CD4-positive, alpha-beta T cell treated with Interleukin-4 for 4 hours (primary cell): ENCODE measurements at places on chromosomes 6 and 20.

GRCh38 chr6:17476511-17476910 lies 83.1 kb downstream of the CAP2 start:
- no peak for DNase-seq

GRCh38 chr6:111803804-111804203 lies 69.4 kb downstream of the FYN start:
- DNase-seq: no peak

- DNase-seq: peak; percentile 85
Measured at GRCh38 chr6:166419286-166419685, 36.5 kb upstream of the MPC1 start.

DNA sequence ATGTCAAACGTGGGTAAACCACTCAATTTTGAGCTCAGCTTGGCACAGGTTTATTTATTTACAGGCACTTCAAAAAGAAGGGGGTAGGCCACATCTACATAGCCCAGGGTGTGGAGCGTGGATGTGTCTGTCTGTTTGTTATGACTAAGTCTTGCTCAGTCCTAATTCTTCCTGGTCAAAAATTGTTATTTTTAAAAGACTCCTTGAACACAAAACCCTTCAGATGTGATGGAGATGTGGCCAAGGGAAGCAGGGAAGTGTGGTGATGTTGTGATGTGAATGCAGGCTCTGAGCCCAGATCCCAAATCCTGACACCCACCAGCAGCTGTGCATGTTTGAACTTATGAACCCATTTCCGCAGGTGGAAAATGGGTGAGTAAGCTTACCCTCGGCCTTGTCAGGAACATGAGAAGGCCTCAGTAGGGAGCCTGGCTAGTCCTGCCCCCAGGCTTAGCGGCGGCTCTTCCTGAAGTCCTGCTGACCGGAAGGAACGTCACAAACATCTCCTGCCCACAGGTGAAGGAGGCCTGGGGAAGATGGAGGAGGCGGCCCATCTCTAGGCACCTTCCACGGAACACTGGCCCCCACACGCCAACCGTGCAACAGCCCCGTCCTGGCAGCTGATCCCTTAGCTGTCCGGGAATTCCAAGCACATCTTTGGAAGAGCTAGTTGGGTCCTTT lies 119.7 kb downstream of the MYLK4 start:
- no peak for DNase-seq

DNA sequence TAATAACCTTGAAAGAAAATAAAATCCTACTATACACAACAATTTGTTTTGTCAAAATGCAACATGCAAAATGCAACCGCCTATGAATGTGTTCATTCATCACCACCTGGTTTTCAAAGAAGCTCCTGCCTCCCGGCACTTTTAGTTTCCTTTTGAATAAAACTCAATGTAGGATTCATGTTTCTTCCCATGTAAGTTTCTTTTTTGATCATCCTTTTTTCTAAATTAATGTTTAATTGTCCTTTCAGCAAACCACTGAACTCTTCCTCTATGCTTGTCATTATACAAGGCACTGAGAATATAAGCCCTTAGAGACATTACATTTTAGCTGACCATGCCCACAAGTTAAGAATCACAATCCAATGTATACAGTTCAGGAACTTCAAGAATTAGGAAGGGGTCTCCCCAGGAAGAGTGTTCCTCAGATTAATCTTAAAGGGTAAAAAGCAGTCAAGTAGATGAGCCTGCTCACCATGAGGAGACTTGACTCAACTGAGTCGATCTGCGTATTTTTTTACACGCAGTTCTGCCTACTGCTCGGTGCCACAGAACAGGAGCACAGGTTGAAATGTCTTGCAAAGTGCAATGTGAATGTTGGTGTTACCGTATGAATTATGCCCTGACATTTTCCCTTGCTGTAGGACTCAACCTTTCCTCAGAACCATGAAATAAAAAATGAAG lies 7.2 kb upstream of the THEMIS start:
- DNase-seq: peak; percentile 53

DNA sequence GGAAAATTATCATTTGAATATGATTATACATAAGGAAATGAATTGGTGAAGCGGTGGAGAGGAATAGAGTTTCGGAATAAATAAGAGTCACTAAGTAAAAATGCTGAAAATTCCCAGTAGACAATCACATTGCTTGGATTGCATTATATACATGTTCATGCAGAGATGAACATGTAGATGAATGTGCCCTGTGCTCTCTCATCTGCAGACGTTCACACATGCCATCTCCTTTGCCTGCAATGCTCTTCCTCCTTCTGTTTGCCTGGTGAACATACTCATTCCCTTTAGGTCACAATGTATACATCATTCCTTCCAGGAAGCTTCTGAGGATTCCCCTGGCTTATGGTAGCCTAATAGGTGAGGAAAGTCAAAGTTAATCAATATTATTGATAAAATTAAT lies 17.9 kb downstream of the DCDC2 start:
- DNase-seq: no peak

- no peak for DNase-seq
Measured at GRCh38 chr6:13531956-13532355, 42.4 kb upstream of the SIRT5 start.

DNA sequence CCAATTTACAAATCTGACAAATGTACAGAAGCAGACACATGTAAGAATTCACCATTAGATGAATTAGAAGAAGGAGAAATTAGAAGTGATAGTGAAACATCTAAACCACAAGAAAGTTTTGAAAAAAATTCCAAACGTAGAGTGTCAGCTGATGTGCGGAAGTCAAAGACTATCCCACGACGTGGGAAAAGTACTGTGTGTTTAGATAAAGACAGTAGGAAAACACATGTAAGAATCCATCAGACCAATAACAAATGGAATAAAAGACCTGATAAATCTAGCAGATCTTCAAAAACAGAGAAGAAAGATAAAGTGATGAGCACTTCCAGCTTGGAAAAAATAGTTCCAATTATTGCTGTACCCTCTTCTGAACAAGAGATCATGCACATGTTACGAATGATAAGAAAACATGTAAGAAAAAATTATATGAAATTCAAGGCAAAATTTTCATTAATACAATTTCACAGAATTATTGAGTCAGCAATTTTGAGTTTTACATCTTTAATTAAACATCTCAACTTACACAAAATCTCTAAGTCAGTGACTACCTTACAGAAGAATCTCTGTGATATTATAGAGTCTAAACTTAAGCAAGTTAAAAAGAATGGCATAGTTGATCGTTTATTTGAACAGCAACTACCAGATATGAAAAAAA lies 28.1 kb upstream of the GJA10 start:
- no peak for DNase-seq

- DNase-seq: no peak
Measured at GRCh38 chr6:77448546-77448945, 14.7 kb downstream of the HTR1B start.

DNA sequence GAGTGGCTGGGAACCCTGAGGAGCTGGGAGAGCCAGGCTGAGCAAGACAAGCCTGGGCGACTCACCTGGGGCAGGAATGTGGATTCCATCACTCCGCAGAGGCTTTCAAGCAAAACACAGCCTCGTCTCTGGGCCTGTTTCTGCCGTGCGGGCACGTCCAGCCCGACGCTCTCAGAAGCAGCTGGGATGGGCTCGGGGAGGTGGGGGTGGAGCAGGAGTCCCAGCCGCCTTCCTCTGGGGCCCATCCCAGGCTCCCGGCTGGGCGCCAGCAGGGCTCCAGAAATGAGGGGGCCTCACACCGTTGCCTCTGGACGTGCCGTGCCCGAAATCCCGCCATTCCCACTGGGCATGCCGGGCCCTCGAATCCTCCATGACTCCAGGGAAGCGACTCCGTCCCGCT lies 8.7 kb upstream of the RPS21 start:
- DNase-seq: no peak

GRCh38 chr6:139883776-139884175 lies 509.3 kb upstream of the CITED2 start:
- DNase-seq: no peak

DNA sequence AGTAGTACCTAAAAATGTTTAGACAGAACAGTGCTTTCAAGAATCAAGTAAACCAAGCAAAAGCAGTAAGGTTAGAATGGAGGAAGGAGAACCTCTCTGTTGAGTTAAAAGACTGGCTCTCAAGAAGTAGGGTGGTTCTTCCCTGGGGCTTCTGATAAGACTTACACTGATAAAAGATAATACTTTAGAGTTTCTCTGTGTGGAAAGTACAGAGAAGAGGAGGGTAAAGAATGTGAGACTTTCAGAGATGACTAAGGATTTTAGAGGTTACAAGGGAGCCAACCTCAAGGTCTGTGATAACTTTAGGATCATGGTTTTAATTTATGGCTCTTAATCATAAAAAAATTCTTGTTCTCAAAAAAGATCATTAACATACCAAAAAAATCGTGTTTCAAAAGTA lies 30.9 kb upstream of the ALDH8A1 start:
- no peak for DNase-seq

DNA sequence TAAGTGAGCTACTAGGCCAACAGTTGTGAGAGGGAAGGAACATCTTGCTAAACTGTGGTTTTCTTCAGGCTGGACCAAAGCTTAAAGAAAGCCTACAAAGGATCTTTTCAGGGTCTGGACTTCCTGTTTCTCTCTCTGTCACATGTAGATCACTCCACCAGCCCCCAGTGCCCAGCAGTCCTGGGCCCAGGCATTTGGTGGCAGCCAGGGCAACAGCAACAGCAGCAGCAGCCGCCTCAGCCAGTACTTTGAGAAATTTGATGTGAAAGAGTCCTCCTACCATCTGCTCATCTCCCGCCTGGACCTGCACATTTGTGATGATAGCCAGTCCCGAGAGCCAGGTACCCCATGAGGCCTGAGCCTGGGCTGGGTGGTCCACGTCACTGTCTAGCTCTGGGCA lies 44.1 kb downstream of the BLTP3A start:
- no peak for DNase-seq

- DNase-seq: no peak
Measured at GRCh38 chr20:51374456-51374830, 168.1 kb downstream of the NFATC2 start.

GRCh38 chr20:54208548-54209176 lies 775 bp downstream of the PFDN4 start:
- DNase-seq: no peak

DNA sequence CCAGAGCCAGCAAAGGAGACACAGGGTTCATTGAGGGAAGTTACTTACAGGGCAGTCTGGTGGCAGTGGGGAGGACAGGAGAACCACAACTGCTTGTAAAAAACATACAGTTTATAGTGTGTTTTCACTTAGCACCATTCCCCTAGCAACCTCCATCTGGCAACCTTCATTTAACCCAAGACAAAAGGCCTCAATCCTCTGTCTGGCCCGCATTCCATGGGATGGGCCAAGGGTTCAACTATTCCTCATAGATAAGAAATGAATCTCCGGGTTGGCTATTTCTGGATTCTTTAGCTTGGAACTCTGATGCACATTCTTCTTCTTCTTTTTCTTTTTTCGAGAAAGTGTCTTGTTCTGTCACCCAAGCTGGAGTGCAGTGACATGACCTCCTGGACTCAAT lies 26.3 kb upstream of the FYN start:
- DNase-seq: no peak

DNA sequence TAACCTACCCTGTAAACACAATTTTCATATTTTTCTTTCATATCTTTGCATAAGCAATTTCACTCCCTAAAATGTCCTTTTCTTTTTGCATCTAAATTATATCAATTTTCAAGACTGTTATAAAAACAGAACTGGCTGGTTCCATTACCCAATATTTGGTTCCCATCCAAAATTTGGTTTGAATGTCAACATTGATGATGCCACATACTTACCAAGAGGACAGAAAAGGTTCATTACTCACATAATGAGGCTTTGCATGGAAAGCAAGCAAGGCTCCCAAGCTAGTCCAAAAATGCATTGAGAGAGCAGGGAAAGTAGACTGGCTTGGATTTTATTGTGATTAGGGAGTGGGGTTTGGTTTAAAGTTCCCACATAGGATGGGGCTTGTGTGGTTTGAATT lies 144.4 kb upstream of the AKIRIN2 start:
- DNase-seq: no peak

DNA sequence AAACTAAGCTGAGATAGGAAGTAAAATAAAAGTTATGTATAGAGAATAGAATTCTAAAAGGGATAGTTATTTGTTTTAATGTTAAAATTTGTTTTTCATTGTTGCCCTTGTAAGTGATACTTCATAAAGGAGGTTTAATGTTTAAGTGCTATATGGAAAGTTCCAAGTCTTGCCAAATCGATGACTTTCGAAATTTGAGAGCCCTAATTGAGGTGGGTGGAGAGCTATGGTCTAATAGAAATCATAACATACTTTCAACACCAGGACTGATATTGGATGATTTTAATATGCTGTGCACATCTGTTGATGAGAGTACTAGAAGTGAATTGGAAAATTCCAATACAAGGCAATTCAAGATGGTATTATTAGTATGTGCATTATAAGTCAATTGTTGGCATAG lies 64.6 kb downstream of the RNF144B start:
- DNase-seq: no peak

DNA sequence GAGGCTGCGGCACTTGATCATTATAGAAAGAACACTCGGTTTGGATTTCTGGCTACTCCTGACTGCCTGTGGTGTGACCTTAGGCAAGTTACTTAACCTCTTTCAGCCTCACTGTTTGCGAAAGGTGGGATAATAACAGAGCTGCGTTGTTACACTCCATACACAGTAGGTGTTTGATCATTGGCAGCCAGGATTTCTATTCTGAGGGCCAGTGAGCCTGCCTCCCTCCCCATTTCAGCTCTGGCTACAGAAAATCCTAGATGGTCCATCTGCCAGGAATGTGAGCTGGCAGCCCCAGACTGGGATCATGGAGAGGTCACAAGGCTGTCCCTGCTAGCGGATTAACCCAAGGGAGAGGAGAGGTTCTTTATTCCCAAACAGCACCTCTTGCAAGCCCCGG lies 2.7 kb downstream of the KCNB1 start:
- no peak for DNase-seq

- DNase-seq: peak; percentile 64
Measured at GRCh38 chr20:32819992-32820697, 391 bp downstream of the MAPRE1 start.

- no peak for DNase-seq
Measured at GRCh38 chr6:53263917-53264316, 84.8 kb downstream of the ELOVL5 start.

- no peak for DNase-seq
Measured at GRCh38 chr6:4355241-4355640, 219.9 kb upstream of the ECI2 start.

DNA sequence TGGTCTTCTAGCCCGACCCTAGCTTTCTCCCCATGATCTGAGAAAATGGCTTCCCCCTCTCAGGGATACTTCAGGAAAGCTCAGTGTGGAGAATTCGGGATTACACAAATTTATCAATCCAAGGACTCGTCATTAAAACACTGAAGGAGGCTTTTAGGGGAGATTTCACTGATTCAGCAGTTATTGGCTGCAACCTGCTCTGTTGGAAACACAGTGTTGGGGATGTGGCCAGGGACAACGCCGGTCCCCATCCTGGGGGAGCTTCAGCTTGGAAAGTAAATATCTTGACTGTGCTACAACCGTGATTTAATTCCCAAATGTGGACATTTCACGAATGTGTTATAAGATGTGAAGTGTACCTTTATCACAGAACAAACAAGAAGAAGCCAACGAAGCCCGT lies 44.8 kb upstream of the ZNF831 start:
- no peak for DNase-seq

DNA sequence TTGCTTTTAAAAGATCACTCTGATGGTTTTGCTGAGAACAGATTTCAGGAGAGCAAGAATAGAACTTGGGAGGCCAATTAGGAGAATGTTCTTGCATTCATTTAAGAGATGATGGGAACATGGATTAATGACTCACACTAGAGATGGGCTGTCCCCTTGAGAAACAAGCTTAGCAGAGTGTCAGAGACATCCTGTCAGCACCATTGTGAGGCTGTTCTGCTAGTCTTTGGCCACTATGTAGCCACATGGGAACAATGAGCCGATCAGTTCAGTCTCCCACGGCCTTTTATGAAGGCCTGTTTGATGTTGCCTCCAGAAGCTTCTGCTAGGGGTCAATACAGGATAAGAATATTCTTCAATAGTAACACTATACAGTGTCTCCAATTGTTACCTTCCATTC lies 113.0 kb upstream of the EYA4 start:
- no peak for DNase-seq
